Activated gamma-delta T cell (primary cell): ENCODE measurements at places on chromosomes 5 and 9.

DNA sequence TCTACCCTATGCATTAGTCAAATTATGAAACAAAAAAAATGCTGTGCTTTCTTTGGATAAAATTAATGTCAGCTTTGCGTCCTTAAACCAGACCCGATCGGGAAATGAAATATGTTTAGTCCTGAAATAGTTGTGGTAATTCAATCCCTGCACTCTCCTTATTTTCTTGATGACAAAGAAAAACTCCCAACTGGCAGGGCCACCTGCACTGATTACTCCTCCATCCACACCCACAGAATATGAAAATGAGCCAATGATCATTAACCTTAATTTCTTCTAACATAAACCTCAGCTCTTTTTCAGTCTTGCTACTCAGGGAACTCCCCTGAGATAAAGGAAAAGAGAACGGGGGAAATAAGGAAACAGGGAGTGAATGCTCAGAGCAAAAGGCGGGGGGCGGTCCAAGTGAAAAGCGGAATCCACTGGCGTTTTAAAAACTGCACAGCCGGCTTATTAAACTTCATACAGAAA lies 245.3 kb downstream of the BNC2 start:
- no peak for DNase-seq

DNA sequence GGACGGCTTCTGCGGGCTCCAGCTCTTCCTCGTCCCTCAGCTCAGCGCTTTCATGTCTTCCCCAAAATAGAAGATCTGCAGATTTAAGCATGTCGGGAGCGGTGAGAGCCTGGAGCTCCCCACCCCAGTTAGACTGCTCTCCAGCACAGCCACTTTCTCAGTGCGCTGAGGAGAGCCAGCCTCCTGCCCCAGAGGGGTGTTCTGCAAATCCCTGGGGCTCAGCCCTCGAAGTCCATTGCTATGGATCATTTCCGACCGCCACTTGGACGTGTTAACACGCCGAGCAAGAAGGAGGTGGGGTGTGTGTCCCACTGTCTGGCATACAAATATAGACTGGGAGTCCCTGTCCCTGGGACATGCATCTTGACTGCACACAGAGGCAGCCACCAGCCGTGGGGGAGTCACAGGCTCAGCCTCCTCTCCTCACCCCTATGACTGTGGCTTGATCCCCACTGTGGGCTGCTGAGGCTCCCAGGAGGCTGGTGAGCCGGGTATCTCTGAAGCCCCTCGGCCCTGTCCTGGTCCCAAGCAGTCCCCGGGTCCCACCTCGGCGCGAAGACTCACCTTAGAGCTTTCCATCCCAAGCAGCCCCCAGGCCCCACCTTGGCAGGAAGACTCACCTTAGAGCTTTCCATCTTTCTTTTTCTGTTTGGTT lies 30.0 kb upstream of the RNF130 start:
- DNase-seq = no peak

GRCh38 chr5:90020575-90021538 lies 388.7 kb downstream of the CETN3 start:
- no peak for DNase-seq

- no peak for DNase-seq
These were observed 41.9 kb upstream of the TNFSF15 start for GRCh38 chr9:114847492-114848417.

DNA sequence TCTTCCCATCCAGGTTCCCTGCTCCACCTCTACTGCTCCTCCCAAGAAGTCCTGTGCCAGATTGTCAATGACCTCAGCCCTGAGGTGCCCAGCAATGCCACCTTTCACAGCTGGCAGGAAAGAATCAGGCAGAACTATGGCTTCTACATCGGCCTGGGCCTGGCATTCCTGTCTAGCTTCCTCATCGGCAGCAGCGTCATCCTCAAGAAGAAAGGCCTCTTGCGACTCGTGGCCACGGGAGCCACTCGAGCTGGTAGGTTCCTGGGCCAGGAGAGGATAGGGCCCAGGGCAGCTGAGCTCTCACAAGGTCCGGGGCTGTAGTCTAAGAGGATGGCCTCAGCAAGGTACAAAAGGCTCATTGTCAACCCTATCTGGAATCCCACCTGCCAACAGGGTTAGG lies 3.1 kb downstream of the NIPAL4 start:
- no peak for DNase-seq

DNA sequence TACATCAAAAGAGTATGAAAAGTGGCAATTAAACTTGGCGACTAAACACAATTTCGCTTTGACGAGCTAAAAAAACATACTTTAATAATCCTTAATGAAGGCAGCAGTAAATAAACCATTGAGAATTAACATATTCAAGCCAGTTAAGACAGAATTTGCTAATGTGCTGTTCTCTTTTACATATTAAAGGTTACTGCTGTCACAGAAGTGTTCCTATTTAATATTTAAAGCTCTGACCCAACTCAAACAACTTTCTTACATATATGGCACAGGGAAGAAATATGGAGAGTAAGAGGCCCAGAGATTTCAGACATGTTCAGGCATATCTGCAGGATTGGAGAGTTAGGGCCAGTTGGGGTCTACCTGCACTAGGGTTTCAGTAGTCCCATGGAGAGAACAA lies 16.7 kb upstream of the DENND4C start:
- no peak for DNase-seq

GRCh38 chr9:114163517-114163951 lies 8.2 kb downstream of the COL27A1 start:
- DNase-seq = no peak

- no peak for DNase-seq
These were observed 53.7 kb upstream of the ANKH start for GRCh38 chr5:14925326-14925725.

- no peak for DNase-seq
These were observed 30.4 kb downstream of the DUSP1 start for GRCh38 chr5:172740428-172741205.

DNA sequence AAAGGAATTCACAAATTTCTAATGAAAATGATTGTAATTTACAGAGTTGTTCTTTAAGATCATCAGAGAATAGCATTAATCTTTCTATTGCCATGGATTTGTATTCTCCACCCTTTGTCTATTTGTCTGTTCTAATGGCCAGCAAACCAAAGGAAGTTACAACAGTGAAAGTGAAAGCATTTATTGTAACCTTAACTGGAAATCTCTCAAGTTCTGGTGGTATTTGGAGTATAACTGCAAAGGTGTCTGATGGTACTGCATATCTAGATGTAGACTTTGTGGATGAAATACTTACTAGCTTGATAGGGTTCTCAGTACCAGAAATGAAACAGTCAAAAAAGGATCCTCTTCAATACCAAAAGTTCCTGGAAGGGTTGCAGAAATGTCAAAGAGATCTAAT lies 21.7 kb downstream of the RMI1 start:
- DNase-seq = no peak

DNA sequence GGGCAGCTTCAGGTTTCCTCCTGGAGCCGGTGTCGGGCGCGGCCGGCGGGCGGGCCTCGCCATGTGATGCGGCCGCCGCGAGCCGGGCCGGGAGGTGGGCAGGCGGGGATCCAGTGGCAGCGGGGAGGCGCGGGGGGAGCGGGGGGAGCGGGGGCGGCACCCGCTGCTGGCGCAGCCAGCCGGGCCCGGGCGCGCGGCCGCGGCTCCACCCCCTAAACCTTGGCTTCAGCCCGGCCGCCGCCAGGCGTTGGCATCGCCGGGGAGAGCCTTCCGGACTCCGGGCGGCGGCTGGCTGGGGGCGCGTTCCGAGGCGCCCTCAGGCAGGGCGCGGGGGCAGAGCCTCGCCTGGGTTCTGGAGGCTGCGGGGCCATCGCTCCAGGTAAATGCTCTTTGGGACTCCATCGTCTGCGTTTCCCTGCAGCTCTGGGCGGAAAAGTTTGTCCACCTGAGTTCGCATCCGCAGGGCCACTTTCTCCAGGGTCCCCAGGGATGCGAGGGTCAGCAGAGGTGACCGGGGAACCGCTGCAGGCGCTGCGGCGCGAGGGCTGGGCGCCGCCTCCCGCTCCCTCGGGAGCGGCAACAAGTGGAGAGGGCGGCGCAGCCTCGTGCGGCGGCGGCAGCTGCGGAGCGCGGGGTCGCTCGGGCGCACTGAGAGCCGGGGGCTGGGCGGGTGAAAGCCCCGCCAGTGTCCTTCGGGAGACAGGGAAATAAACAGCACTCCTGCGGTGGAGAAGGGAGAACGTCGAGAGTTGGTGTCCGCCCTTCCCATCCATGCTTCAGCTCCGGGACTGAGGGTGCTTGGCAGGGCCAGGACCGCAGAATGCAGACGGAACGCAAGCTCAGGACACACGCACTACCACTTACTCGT lies at the start of gene ARHGEF28:
Gene ARHGEF28 (plus strand): TSS at position 253 of the 868 bp plus-strand sequence. CDS start 58,656 bp downstream, outside the sequence.
- peak; percentile 14 for DNase-seq

DNA sequence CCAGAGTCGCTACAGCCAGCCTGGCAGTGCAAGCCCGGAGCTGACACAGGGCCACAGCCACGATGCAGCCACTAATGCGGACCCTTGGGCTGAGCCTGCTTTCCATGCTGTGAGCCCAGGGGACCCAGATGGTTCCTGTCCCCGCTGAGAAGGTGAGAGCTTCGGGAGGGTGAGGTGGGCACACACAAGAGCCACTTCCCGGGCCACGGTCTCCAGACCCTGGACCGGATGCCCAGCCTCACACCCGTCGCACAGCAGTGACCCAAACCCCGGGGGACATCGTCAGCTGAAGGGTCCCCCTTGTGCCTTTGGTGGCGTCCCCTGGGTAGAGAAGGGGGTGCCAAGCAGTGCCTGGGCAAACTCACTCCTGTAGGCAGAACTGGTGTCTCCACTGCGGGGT lies 13.4 kb downstream of the PAEP start:
- DNase-seq = no peak

- no peak for DNase-seq
These were observed 13.1 kb upstream of the ANXA1 start for GRCh38 chr9:73138516-73138915.

DNA sequence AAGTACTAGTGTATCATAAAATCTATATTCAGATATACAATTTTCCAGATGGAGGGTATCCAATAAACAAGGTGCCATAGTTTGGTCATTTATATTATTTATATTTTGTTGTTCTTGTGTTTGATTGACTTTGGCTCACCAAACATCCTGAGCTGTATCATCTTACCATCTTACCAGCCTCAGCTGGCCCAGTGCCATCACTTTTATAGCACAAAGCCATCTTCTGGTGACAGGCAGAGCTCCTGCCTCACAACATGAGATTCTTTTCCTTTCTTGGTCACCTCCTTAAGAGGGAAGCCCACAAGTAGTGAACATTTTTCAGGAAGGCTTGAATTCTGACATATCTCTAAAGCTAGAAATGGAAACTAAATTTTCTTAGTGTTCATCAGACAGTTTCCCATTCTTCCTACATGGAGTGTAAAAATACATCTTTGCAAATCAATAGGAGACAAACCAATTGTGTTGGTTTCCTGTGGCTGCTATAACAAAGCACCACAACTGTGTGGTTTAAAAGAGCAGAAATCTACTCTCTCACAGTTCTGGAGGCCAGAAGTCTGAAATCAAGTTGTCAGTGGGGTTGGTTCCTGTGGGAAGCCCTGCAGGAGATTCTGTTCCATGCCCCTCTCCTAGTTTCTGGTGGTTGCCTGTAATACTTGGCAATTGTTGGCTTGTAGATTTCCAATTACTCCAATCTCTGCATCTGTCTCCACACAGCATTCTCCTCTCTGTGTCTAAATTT lies 341.8 kb downstream of the MAN2A1 start:
- no peak for DNase-seq

GRCh38 chr9:8391566-8391965 lies 592.0 kb upstream of the DMAC1 start:
- DNase-seq = no peak

DNA sequence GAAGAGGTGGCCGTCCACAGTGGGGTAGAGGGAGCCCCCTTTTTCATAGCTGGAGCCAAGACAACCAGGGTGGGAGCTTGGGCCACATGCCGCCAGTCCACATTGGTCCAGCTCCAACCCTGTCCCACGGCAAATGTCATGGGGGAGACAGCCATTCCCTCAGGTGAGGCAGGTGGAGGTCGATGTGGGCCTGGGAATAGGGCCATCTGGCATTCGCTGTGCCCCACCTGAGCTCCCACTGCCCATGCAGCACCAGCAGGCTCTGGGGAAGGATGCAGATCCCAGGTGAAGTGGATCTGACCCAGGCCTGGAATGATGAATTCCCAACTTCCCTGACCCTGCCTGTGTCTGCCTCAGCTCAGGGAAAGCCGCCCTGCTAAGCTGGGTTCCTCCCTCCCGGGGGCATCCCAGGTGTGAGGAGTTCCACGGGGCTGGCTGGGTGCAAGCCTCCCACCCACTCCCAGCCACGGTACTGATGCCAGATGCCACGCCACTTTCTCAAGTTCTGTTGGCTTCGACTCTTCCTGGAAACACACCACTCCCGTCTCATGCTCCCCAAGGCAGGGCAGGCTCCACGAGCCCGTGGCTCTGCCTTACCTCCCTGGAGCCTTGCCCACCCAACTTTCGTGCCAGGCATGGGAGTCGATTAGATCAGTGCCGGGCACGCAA lies 25.2 kb upstream of the FCN2 start:
- no peak for DNase-seq

- DNase-seq = no peak
These were observed 20.2 kb downstream of the ZBED3 start for GRCh38 chr5:77066823-77067442.

DNA sequence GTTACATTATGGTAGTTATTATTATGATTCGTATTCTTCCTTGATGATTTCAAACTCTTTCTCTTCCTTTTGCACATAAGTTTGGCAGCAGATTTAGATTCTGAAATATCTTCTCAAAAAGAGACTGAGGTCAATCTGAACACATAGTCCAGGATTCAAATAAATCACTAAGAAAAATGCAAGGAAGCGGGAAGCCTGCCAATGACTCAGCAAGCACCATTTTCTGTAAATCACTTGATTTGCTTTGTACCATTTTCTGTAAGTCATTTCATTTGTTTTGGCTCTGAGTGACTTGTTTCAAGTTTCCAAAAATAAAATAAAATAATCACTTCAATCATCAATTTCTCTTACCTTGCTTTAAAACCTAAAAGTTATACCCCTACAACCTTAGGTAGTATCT lies 24.6 kb upstream of the GLIS3 start:
- no peak for DNase-seq

- DNase-seq = no peak
These were observed 71.2 kb downstream of the CFAP77 start for GRCh38 chr9:132481053-132481849.

DNA sequence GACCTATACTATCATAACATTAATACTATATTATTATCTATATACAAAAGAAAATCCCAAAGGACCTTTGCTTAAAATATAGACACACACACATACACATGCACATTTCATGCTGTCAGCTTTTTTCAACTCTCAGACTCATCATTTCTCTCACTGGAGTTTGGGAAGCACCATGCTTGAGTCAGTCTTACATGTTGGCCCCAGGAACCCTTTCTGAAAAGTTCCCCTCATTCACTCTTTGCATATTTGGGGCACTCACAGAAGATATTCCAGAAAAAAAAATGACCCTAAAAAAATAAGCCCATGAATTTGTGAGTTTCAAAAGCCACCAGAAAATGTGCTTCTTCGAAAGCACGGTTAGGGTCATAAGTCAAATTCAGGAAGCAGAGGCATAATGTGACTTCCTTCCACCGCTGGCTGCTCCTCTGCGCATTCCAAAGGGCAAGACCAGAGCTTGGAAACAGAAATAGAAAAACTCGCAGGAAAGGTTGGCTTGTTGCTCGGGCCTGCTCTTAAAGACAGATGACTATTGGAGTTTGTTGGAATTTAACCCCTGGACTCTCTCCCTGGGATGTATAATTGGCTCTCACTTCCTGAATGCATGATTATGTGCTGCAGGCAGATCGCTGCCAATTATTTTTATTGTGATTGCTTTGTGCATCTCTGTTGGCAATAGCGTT lies 129.7 kb upstream of the IQGAP2 start:
- no peak for DNase-seq

GRCh38 chr5:16842896-16843295 lies 93.2 kb downstream of the MYO10 start:
- no peak for DNase-seq
